Cardiac muscle cell (in vitro differentiated cells and primary cell): ENCODE measurements at places on chromosomes 3 and 15.

- DNase-seq = no peak
Measured at GRCh38 chr3:168625477-168625876, 529.8 kb upstream of the GOLIM4 start.

- no peak for DNase-seq
Measured at GRCh38 chr15:70067011-70067410, 30.7 kb downstream of the TLE3 start.

GRCh38 chr3:141385406-141386125 lies 17.3 kb downstream of the ZBTB38 start:
- peak; percentile 47 for DNase-seq

DNA sequence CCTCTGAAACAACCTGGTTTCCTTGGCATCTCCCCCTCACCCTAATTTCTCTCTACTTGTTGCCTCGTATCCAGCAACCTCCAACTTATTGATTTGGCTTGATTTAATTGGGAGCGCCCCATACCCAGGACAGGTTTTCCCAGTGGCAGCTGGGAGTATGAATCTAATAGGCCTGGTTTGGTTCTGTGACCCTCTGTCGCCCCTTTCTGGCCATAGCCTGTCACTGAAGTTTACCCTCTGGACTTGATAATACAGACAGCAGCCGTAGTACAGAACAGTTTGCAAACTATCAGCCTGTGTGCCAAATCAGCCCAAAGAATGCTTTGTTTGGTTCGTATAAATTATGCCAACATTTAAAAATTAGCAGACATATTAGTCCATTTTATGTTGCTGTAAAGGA lies 525.1 kb upstream of the GOLIM4 start:
- DNase-seq = peak; percentile 76

DNA sequence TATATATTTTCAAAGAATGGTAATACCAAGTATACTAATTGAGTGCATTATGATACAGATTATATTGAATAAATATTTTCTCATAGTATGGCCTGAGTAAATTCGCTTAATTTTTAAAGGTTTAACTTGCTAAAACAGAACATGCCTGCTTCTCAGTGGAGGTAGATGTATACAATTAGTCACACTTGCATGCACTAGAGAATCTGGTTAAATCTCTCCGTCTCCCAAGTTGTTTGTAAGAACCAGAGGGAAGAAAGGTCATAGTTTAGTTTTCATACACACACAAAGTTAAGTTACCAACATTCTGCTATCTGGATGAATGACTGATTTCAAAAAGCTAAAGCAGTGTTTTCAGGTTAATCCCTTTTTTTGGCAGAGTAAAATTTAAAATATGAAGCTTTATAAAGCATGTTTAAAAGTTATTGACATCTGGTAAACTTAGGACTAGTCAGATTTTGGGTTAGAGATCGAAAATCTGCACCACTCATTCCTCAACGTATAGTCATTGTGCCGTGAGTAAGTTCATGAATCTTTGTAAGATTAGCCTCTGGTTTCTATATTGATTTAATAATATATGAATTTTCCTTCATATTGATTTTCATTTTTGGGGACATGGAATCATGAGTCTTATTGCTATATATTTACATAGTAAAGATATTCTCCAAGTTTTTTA lies 117.6 kb upstream of the SAMMSON start:
- DNase-seq = no peak
